Left cardiac atrium (tissue), 4 donors: ENCODE measurements at places on chromosomes 13 and 19. TPM values are rescaled to one million over a fixed set of nuclear protein-coding genes. Genes with fewer than 3 reads are reported as not detected.

The KLK12 gene
- not detected for total RNA-seq

The SPACA4 gene
- total RNA-seq: not detected

The ZNF729 gene
- not detected for total RNA-seq

The RFX1 gene
- 11.0 TPM for total RNA-seq

The FAM124A gene
- 5.9 TPM for total RNA-seq

The DIRAS1 gene
- 108 TPM for total RNA-seq

The BRME1 gene
- 0.62 TPM for total RNA-seq
